Placental epithelial cell (primary cell): ENCODE measurements at places on chromosomes 1 and 21. TPM values are rescaled to one million over a fixed set of nuclear protein-coding genes. Genes with fewer than 3 reads are reported as not detected.

KRTAP19-3 gene
- total RNA-seq, result not detected in 2 replicates

CD53 gene
- not detected in 2 replicates for total RNA-seq

OR2L3 gene
- not detected in 2 replicates for total RNA-seq

HES5 gene
- total RNA-seq, result not detected in 2 replicates

GPR61 gene
- total RNA-seq, result 0.43 TPM in 1 of 2 replicates, not detected in the other

DCDC2B gene
- not detected in 2 replicates for total RNA-seq
